Progenitor cell of endocrine pancreas (in vitro differentiated cells): ENCODE measurements at places on chromosomes 2 and 18. TPM values are rescaled to one million over a fixed set of nuclear protein-coding genes. Genes with fewer than 3 reads are reported as not detected.

Gene TRABD2A
- 1.4 and 2.0 TPM in 2 replicates for total RNA-seq

Gene GTF2A1L
- total RNA-seq = not detected in 2 replicates

Gene ERFE
- 0.91 and 1.3 TPM in 2 replicates for total RNA-seq

Gene RGPD6
- total RNA-seq = 28.6 and 48.2 TPM in 2 replicates

Gene SNTG2
- 0.50 and 0.62 TPM in 2 replicates for total RNA-seq

Gene PPM1B
- total RNA-seq = 57.8 and 60.8 TPM in 2 replicates

Gene LYPD1
- 7.1 and 13.8 TPM in 2 replicates for total RNA-seq

Gene TMEM200C
- total RNA-seq = 8.6 and 9.3 TPM in 2 replicates

Gene IL1F10
- not detected in 2 replicates for total RNA-seq

Gene LONRF2
- total RNA-seq = 8.4 and 9.2 TPM in 2 replicates

Gene PAIP2B
- 23.9 and 25.1 TPM in 2 replicates for total RNA-seq

Gene SALL3
- 0.34 and 0.51 TPM in 2 replicates for total RNA-seq

Gene RAD51AP2
- total RNA-seq = 0.07 and 0.13 TPM in 2 replicates

Gene IL37
- not detected in 2 replicates for total RNA-seq

Gene PLGLB1
- 6.9 and 8.6 TPM in 2 replicates for total RNA-seq

Gene DES
- total RNA-seq = not detected in 2 replicates

Gene SMCHD1
- total RNA-seq = 59.2 and 65.1 TPM in 2 replicates

Gene CFAP65
- 0.65 and 0.67 TPM in 2 replicates for total RNA-seq

Gene GNAL
- total RNA-seq = 10.0 and 10.5 TPM in 2 replicates

Gene HOXD12
- total RNA-seq = not detected in 2 replicates

Gene PLEKHH2
- total RNA-seq = 9.0 and 10.4 TPM in 2 replicates

Gene TTN
- total RNA-seq = 12.2 and 17.3 TPM in 2 replicates

Gene WDFY1
- 52.3 and 54.6 TPM in 2 replicates for total RNA-seq

Gene GAL3ST2
- total RNA-seq = 0.51 and 0.84 TPM in 2 replicates

Gene TCF23
- total RNA-seq = not detected in 2 replicates

Gene RUFY4
- total RNA-seq = not detected in 2 replicates

Gene CKAP2L
- total RNA-seq = 10.3 and 11.5 TPM in 2 replicates

Gene CFAP53
- 1.5 and 1.7 TPM in 2 replicates for total RNA-seq

Gene C2orf15
- total RNA-seq = 16.0 and 19.6 TPM in 2 replicates

Gene IGFBP2
- 249 and 274 TPM in 2 replicates for total RNA-seq

Gene SCN7A
- total RNA-seq = 3.3 and 4.5 TPM in 2 replicates

Gene PASK
- total RNA-seq = 57.1 and 60.4 TPM in 2 replicates

Gene FBXO36
- total RNA-seq = 3.9 and 4.0 TPM in 2 replicates
